ENCODE measurements at places on chromosomes 1 and 21.

DNA sequence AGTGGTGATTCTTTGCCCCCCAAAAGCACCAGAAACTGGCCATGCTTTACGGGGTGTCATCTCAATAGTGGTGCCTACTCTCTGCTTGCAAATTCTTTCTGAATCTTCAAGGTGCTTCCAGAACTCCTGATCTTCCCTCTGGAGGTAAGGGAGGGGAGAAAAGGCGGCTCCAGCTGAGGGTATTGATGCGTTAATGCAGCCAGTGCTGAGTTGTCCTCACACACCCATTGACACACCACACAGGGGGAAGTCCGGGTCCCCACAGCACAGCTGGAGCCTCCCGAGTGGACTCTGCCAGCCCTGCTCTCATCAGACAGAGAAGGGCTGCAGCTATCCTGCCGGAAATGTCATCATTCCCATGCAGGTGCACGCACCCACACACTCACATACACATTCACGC is 1.2 kb downstream of the VSIG8 start:
- DNase-seq: no peak

DNA sequence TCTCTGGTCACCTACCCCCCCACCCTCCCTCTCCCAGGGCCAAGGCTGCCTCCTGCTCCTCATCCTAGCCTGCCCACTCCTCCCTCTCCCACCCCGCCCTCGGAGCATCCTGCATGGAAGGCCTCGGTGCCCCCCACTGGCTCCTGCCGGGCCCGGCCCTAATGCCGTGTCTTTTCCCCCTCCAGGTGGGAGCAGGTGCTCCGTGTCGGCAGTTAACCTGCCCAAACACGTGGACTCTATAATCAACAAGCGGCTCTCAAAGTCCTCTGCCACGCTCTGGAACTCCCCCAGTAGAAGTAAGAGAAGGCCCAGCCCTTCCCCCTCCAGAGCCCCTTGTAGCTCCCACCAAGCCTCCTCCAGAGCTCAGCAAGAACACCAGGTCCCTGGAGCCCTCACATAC is 18.8 kb downstream of the MAP7D1 start:
- DNase-seq: no peak

- no peak for DNase-seq
Measured at GRCh38 chr1:235107368-235108184, 21.1 kb downstream of the TOMM20 start.

DNA sequence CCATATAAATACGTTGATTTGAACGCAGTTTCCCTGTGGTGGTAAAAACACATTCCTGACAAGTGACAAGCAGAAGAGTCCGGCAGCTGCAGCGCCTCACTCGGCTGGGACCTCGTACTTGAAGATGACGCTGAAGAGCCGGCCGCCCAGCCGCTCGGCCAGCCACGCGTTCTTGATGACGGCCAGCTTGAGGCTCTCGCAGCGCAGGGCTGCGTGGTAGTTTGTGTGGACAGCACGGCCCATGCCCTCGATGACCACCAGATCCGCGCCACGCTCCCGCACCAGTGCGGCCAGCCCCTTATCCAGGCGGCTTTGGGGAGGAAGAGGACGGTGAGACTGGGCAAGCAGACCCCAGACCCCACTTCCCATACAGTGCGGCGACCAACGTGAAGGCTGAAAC is 17.6 kb downstream of the PANK4 start:
- no peak for DNase-seq

- DNase-seq: no peak
Measured at GRCh38 chr1:239457491-239458143, 71.2 kb downstream of the CHRM3 start.

- DNase-seq: no peak
Measured at GRCh38 chr21:45984584-45985095, 3.1 kb downstream of the COL6A1 start.

DNA sequence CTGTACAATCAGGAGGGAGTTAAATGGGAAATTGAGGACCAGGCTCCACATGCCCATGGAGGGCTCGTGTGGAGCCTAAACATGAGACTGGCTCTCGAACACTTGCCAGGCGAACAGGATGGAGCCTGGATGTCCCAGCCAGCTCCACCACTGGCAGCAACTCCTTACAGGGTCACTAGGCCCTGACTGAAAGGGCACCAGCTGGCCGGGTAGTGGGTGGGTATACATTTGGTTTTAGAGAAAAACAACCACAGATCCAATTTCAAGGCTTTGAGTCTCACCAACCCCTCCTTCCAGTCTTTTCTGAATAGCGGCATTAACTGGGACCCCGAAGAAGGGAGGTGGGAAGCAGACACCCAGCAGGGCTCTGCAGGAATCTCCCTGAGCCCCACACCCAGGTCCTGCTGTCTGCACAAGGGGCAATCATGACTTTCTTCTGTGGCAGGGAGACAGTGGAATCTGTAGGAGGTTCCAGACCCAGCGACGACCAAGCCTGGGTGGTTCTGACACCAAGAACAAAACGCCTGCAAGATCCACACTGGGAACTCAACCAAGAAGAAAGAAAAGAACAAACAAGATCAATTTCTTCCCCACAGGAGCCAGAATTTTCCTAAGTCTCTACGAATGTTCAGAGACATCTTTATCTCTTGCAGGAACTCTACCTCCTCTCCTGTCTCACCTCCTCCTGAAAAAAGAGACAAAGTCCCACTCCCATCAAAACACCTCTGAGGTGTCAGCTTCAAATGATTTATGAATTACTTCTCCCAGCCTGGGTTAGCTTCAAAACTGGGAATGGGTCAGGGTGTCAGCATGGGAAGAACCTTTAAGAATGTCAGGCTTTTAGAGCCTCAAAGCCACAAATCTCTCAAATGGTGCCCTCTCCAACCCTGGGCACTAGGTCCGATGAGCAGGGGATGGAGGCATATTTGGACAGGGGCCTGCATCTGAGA is 26.5 kb upstream of the SRP9 start:
- no peak for DNase-seq

DNA sequence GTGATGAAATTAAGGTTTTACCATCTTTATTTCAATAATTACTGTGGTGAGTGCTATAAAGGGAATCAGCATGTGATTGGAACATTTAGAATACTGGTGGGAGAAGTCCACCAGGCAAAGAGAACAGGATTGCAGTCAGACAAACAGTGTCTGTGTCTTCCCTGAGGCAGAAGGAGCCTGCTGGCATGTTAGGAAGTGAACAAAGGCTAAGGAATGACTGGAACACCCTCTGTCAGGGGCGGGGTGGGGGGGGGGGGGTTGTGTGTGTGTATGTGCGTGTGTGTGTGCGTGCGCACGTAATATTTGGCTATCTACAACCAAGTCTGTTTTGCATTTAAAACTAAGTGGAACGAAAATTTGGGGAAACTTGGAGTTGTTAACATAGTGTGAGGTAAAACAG is 30.2 kb downstream of the SRRM1 start:
- DNase-seq: no peak

- no peak for DNase-seq
Measured at GRCh38 chr1:7300893-7301663, 470.0 kb upstream of the VAMP3 start.

GRCh38 chr1:109991400-109991925 is 6.9 kb downstream of the AHCYL1 start:
- no peak for DNase-seq

- no peak for DNase-seq
Measured at GRCh38 chr1:200355801-200356200, 54.0 kb downstream of the ZNF281 start.

DNA sequence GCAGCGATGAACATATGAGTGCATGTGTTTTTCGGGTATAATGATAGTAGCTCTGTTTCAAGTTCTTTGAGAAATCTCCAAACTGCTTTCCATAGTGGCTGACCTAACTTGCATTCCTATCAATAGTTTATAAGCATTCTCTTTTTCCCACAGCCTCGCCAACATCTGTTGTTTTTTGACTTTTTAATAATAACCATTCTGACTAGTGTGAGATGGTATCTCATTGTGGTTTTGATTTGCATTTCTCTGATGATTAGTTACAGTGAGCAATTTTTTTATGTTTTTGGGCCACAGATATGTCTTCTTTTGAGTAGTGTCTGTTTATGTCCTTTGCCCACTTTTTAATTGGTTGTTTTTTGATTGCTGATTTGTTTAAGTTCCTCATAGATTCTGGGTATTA is 10.6 kb upstream of the RUNX1 start:
- no peak for DNase-seq

DNA sequence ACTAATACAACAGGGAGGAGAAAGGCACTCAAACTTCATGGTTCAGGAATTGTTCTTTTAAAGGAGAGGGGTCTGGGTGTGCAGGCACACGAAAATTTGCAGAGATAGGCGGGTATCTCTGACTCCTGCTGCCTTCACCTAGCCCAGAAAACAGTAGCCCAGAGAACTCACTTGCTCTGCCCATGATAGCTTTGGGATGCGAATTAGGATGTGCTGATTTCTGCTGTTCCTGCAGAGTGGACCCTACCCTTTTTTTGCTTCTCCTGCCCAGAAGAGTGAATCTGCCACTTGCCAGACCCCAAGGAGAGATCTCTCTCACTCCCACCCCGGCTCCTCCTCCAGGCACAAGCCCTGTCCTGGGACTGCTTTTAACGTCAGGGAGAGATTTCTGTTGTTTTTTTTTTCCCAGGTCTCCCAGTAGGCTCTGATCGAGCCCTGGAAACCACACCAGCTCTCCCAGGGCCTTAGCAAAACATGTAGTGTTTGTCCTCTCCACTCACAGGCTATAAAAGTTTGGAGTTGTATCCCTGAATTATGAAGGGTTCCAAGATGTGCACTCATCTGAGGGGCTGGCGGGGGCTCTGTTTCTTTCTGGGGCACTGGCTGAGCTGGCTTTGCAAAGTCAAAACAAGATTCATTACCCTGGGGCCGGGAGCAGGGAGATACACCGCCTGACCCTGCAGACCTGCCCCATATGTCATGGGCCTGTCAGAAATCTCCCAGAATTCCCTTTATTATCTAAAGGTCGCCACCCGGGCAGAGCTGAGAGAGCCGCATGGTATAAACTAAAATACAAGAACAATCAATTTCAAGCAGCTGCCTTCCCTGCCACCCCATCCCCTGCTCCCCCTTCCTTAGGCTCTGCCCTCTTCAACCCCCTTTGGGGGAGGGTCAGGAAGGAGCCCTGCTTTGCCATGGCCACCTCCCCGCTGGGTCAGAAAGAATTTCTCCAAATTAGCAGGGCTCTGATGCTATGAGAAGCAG is 17.9 kb downstream of the PLXNA2 start:
- no peak for DNase-seq
